Stimulated activated CD4-positive, alpha-beta T cell treated with anti-CD3 and anti-CD28 coated beads, TNF-alpha, amount 100 ng/mL, for 48 hours (primary cell): ENCODE measurements at places on chromosomes 12 and 14.
A peak's percentile ranks its signal among the peaks of the same experiment; 100 is the strongest.

DNA sequence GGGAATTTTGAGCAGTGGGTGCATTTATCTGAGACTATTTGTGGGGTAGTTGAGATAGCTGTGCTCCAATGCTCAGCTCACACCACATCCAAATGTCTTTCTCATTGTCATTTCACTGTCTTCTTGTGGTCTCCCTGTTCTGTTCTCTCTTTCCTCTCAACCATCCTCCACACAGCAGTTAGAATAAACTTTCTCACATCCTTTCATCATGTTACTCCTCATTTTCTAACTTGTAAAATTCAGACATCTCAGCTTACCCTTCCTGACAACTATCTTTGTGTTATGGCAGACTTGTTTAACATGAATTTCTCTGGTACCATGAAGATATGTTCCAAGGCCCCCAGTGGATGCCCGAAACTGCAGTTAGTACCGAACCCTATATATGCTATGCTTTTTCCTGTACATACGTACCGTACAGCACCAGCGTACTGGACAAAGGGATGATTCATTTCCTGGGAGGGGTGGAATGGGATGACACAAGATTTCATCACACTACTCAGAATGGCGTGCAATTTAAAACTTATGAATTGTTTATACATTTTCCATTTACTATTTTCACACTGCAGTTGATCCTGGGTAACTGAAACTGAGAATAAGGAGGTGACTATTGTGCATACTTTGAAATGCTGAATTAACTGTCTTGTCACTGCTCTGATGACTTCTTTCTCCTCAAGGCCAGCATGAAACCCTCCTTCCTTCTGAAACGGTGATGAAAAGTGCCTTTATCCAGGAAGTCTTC lies 177.1 kb upstream of the SLC38A2 start:
- DNase-seq: peak; percentile 42

DNA sequence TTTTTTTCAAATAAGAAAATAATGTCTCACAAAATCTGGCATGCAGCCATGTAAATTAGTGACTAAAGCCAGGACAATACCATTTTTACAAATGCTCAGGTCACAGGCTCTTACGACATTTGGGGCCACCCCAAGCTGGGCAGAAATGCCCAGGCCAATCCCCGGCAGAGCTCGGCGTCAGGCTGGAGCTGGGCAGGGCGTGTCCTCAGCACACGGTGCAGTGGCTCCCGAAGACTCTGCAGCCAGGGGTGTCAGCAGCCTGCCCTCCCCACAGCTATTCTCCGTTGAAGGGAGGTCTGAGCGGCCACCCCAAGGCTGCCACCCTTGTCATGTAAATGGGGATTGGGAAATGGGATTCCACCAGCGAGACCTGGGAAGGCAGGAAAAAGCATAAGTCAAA lies 158.6 kb downstream of the DICER1 start:
- no peak for DNase-seq

GRCh38 chr14:24335461-24336171 lies 745 bp upstream of the ADCY4 start:
- DNase-seq: no peak

DNA sequence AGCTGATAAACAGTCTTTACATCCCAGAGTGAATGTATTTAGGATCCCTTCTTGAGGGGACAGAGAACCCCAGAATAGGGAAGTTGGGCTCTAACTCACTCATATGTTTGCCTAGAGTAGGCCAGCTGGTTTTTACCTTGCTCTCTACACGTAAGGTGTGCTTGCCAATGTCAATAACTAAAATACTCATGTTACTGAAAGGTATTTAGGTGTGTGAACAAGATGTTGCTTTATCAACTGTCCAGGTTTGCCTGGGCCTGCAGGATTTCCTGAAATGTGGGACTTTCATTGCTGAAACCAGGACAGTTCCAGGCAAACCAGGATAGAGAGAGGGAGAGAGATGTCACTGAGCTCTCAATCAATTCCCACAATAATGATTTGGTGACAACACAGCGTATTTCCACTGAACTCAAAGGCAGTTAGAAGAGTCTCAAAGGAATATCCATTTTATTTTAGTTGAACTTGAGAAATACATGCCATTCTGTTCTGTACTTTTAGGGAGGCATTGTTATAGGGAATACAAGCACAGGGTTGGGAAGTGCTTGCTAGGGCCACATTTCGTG lies 171.7 kb downstream of the NRXN3 start:
- no peak for DNase-seq

DNA sequence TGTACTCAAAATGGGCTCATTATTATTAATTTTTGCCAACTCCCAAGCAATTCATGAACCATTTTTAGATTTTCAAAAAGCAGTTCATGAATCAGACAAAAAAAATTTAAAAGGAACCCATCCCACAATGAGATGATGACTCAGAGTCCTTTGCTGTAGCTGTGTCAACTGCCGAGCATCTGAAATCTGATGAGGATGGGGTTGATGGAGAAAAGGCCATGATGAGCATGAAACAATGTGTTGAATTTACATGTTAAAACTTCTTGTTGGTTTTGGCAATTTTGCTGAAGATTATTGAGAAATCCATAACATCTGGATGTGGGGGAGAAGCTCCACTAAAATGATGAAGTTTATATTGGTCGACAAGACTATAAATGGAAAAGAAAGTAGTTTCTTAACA lies 378.0 kb downstream of the FOXG1 start:
- no peak for DNase-seq

- DNase-seq: no peak
These were observed 37.0 kb downstream of the GPR137C start for GRCh38 chr14:52589646-52590045.

- DNase-seq: no peak
These were observed 12.5 kb upstream of the INF2 start for GRCh38 chr14:104676694-104677511.

DNA sequence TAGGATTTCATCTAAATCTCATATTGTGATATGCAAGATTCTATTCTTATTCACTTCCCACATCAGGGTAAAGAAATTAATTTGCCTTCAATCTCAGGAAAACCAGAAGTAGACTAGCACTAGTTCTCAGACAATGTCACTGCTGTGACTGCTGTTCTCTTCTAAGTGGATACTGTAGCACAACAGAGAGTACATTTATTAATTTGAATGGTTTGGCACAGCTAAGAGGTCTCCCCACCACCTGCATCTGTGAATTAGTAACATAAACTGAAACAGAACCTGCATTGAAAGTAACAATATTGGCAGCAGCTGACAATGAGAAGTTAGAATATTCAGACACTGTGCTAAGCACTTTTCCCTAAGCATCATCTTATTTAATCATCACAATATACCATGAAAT lies 253.1 kb downstream of the PDZRN4 start:
- no peak for DNase-seq
